ENCODE measurements at places on chromosomes 3 and 15.
A peak's percentile ranks its signal among the peaks of the same experiment; 100 is the strongest.

DNA sequence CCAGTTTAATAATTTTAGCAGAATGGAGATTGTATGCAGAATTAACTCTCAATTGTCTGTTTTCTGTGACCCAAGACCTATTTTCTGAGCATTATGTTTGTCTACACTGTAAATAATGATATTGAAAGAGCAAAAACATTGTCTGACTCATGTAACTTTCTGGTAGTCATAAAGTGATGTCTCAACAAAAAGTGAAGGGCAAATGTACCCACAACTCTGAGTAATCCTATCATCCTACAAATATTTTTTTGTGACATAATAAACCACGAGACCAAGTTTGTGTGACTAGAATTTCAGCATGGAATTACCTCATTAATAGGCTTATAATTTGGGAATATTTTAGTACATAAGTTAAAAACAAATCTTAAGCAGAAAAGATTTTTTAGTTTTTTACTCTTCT lies 15.4 kb upstream of the ABHD10 start:
- no peaks in the 10 kb centered on the region for H3K27me3 ChIP-seq
- peaks cover 45% of the 10 kb centered on the region for H3K4me1 ChIP-seq
- H3K36me3 ChIP-seq, result peaks cover 3% of the 10 kb centered on the region
- H3K4me3 ChIP-seq, result no peak overlapping the region

DNA sequence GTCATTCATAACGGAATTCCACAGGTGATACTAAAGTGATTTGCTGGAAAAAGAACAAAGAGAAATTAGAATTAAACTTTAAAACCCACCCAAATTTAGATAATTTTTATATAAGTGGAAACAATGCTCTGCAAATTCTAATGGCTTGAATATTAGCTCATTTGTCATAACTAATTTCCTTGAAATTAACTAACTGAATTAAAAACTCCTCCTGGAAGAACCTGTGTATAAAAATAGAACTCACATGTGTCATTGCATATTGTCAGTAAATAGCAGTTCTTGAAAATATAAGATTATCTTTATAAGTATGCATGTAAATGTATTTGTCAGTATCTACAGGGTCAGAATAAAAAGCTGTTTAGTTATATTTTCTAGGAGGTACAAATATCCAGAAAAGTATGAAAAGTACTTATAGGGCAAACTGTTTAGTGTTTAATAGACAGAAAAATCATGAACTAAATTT lies 16.3 kb downstream of the ZIC1 start:
- peaks cover 95% of the 10 kb centered on the region for H3K27me3 ChIP-seq
- no peak overlapping the region for H3K4me3 ChIP-seq
- H3K27ac ChIP-seq, result no peak overlapping the region
- no peak for DNase-seq
- H3K4me1 ChIP-seq, result peaks cover 26% of the 10 kb centered on the region
- no peaks in the 10 kb centered on the region for H3K36me3 ChIP-seq

DNA sequence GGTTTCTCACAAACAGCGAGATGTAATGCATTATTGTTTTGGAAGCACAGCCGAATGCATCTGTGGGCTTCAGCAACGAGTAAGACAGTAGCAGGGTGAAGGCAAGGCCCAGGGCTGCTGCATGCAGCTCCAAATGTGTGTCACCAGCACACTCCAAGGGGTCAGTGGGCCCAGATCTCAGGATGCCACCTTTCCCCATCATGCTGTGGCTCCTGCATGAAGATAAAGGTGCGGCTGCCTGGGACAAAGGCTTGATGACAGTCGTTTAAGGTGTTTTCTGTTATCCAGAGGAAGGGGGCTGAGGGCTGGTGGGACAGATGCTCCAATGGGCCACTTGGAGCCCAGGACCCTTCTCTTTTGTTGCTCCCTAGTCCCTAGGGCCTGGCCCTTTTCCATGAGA lies 13.2 kb downstream of the C3orf22 start:
- H3K4me3 ChIP-seq, result no peak overlapping the region
- no peaks in the 10 kb centered on the region for H3K27me3 ChIP-seq
- H3K27ac ChIP-seq, result peak overlapping the region; percentile 75
- H3K4me1 ChIP-seq, result peaks cover 5% of the 10 kb centered on the region
- H3K36me3 ChIP-seq, result no peaks in the 10 kb centered on the region

DNA sequence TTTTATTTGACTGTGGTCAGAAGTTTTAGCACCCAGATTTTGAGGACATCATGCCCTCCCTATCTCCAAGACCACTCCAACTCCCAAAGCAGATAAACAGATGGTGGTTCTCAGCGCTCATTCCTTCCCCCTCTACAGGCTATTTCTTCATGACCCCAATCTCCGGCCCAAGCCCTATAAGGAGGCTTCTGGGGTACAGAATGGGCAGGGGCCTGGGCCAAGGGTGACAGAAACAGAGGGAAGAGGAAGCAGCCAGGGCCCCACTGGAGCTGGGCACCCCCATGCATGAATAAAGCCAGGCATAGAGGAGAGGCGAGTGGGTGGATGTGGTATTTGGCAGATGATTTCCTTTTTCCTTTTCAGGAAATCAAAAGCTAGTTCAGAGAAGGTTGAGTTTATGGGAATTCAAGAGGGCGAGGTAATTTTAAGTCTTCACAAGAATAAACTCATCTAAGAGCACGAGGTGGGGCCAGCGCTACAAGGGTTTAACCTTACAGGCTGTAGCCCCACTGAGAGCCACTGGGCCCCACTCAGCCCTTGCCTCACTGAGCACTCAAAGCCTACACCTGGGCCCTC lies 104.8 kb upstream of the HERC1 start:
- peaks cover 8% of the 10 kb centered on the region for H3K4me1 ChIP-seq
- no peaks in the 10 kb centered on the region for H3K36me3 ChIP-seq
- H3K4me3 ChIP-seq, result no peak overlapping the region
- no peak overlapping the region for H3K27ac ChIP-seq
- no peaks in the 10 kb centered on the region for H3K27me3 ChIP-seq

DNA sequence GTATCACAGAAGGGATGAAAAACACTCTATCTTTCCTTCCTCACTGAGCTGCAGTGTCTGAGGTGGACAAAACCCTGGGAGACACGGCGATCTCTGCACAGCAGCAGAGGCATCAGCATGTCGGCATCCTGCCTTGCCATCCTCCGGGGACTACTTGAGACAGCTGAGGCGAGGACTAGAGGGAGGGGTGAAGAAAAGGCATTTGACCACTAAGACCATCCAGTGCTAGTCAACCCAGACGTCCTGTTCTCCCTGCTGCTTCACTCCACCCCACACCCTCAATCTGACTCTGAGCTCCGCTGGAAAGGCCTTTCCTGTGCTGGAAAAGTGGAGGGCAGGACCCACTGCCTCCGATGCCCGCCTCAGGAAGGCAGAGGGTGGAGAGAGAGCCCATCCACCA lies 67.3 kb downstream of the VGLL4 start:
- DNase-seq, result no peak
- H3K36me3 ChIP-seq, result peaks cover 17% of the 10 kb centered on the region

- H3K4me3 ChIP-seq, result no peak overlapping the region
- H3K27me3 ChIP-seq, result no peaks in the 10 kb centered on the region
- no peaks in the 10 kb centered on the region for H3K36me3 ChIP-seq
These were observed 276.6 kb upstream of the GADL1 start for GRCh38 chr3:31170932-31171670.

DNA sequence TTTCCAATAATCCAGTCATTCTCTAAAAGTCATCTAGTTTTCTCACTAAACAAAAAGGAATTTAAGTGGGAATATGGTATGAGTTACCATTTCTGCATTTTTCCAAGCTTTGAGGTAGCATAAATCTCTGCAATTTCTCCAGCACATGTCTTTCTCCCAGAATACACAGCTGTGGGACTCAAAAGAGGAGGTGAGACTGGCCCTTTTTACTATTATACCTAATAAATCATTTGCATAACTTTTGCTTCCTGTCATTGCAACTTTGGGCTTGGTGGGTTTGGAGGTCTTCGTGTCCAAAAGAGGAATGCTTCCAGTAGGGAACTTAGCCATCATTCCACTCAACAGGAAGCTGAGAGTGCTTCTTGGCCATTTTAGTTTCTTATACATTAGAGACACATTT lies 94.8 kb downstream of the FMN1 start:
- no peaks in the 10 kb centered on the region for H3K4me1 ChIP-seq
- no peak overlapping the region for H3K27ac ChIP-seq
- no peaks in the 10 kb centered on the region for H3K36me3 ChIP-seq
- peaks cover 2% of the 10 kb centered on the region for H3K27me3 ChIP-seq
- DNase-seq, result no peak

DNA sequence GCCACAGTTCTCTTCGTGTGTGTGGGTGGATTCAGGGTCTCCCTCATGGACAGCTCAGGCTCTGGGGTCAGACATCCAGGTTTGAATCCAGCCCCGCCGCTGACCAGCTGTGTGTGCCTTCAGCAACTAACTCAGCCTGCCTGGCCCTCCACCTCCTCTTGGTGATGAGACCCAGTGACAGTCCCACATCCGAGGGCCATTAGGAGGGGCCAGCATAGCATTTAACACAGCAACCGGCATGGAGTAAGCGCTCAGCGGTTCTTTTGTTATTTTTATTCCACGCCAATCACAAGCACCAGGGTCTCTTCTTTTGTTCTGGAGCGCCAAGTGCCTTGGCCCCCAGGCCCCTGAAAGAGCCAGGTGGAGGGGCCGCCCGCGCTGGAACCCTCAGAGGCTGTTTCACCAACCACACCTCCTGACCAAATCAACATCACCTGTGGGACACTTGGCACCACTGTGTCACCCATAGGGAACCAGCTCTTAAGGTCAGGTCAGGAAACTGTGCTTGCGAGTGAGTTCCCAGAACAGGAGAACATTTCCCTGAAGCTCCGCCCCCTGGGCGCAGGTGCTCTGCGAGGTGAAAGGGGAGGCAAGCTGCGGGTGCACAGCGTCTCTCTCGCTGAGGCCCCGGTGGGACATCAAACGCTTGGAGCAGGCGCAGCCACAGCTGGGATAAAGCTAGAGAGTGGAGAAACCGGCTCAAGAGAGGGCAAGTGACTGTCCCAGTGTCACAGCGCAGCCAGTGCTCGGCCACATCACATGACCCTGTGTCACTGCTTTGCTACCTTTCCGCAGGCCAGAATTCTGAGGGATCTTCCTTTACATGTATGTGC lies 311.3 kb downstream of the UACA start:
- no peak overlapping the region for H3K27ac ChIP-seq
- peaks cover 6% of the 10 kb centered on the region for H3K27me3 ChIP-seq
- H3K4me3 ChIP-seq, result no peak overlapping the region
- no peaks in the 10 kb centered on the region for H3K36me3 ChIP-seq
- DNase-seq, result no peak
